Renal cortical epithelial cell (primary cell): ENCODE measurements at places on chromosomes 16 and 17. TPM values are rescaled to one million over a fixed set of nuclear protein-coding genes. Genes with fewer than 3 reads are reported as not detected.

GRCh38 chr16:13519871-13520270 lies 400.1 kb upstream of the ERCC4 start:
- no peak for DNase-seq

- DNase-seq: no peak
Observed at GRCh38 chr16:12002447-12003006, 26.0 kb downstream of the SNX29 start.

- no peak for DNase-seq
Observed at GRCh38 chr16:84024854-84025253, 17.7 kb downstream of the SLC38A8 start.

DNA sequence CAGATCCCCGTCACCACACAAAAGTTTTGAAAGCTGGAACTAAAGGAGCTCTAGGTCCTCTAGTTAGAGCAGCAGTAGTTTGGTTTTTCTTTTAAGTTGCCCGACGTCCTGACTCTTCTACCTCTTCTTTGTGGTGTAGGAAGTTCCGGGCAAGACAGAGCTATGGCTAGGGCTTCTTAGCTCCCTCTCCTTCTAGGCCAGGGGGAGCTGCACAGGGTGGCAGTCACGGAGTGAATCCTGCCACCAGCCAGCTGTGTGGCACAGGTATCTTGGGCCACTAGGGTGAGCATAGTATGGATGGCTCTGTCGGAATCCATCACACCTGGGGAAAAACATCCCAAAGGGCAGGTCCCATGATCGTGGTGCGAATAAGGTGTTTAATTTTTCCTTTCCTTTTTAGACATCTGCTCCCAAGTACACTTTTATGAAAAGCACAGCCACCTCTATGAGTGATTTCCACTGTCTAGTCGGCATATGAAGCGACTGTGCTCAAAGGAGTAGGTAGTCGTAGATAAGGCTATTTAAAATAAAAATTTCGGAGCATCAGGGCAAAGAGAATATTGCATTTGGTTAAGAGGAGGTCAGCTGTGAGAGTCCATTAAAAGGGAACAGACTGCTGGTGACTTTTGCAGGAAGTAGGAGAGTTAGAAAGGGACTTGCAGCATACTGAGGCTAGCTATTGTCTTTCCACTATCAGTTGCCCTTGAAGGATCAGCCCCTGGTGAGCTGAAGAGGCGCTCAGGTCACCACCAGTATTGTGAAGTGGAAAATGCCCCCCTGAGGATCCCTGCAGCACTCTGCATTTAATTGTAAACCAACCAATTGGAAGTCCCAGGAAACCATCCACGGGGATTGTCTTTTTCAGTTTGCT lies 2.1 kb downstream of the PRKCA start:
- no peak for DNase-seq

Gene SALL1
- 3.1 and 25.2 TPM in 2 replicates for total RNA-seq
